ENCODE measurements at places on chromosomes 16 and 17.

- no peak for DNase-seq
Observed at GRCh38 chr16:88927661-88928060, 49.3 kb downstream of the CBFA2T3 start.

- DNase-seq = no peak
Observed at GRCh38 chr16:57041182-57042156, 50.9 kb upstream of the CPNE2 start.

DNA sequence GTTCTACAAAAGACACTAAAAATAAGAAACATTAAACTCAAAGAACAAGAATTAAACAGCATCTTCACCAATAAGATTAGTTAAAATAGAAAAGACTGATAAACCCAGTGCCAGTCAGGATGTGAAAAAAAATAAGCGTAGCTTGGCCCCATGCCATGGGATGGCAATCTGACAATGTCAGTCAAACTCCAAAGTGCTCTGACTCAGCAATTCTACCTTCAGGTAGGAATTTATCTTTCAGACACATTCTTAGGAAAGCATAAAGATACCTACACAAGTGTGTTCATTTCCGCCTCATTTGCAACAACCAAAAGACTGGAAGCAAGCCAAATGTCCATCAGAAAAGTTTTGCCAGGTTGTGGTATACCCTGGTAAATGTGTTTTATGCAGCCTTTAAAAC lies 9.1 kb upstream of the MPO start:
- DNase-seq = no peak

DNA sequence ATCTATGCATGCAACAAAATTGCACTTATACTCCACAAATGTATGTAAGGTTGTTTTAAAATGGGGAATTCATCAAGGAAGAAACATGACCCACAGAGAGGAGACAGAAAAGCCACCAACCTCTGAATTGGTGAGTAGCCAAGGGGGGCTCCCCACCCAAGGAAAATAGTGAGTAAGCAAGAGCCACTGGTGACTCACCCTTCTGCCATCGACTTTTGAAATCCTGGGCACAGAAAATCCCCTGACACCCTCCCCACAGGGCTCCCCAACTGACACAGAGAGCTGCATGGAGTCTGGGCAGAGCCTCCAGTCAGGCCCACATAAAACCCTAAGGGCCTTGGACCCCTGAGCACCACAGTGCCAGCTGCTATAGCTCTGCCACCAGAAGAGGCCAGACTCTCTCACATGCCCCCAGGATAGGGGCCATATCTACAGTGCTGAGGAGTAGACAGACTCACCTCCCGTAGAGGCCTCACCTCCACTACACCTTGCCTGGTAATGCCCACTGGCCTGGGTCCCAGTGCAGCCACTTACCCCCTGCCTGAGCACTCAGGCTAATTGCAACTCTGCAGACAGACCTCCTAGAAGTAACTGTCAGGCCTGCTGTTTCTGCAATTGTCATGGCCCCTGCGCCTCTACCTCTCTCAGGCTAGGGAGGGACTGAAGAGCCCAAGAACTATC lies 244.7 kb upstream of the WSB1 start:
- no peak for DNase-seq

DNA sequence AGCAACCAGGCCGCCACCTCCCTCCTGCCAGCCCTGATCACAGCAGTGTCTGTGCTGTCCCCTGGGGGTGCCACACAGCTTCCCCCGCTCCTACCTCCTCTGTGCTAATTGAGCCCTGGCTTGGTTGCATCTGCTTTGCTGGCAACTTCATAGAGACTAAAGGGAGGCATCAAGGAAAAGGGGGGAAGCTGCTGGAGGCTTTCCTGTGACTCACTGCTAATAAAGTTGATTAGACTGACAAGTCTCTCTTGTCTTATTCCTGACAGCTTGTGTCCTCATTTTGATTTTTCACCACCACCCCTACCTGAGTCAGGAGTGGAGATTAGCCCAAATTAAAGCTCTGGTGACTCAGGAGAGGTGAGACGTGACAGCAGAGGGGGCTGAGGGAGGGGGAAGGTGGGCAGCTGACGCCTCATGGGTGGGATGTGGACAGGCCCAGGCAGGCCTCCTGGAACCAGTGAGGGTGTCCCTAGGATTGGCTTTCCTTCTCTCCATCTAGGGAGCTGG lies 310.0 kb downstream of the CBLN1 start:
- no peak for DNase-seq

- peak; percentile 74 for DNase-seq
Observed at GRCh38 chr17:45345554-45346215, 28.9 kb upstream of the MAP3K14 start.

DNA sequence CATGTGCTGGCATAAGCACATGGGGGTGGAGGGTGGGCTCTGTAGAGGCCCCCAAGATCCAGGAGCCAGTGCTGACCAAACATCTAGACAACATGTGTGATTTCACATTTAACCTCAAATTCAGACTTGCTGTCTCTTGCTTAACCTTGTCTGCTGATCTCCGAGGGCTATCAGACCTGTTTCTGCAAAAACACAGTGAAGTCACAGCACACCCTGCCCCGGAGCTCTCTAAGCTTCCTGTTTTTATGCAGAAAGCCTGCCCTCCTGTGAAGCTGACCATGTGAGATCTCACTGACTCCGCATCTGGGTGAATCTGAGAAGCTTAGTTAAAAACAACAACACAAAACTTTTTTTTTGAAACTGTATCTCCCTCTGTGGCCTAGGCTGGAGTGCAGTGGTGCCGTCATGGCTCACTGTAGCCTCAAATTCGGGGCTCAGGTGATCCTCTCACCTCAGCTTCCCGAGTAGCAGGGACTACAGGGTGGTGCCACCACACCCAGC lies 6.6 kb upstream of the DPEP2 start:
- DNase-seq = peak; percentile 68

- peak; percentile 12 for DNase-seq
Observed at GRCh38 chr16:70250748-70251628, 752 bp downstream of the EXOSC6 start.

GRCh38 chr16:79554912-79555311 lies 45.6 kb downstream of the MAF start:
- DNase-seq = no peak

DNA sequence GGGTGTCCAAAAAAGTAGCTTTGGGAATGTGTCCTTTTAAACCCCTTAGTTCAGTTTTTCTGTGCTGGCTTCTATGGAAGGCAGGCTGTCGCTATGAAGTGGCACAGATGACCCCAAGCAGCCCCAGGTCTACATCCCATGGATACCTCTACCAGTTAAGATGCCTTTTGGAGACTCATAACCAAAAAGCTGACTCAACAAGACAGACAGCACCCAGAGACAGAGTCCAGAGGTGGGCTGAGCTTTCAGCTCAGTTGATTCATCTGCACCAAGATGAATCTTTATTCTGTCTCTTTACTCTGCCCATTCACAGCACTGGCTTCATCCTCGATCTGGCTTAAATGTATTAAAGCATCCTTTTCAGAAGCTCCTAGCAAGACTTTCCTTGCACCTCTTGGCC lies 29.8 kb upstream of the RBBP6 start:
- DNase-seq = no peak

GRCh38 chr16:53672461-53672860 lies 31.2 kb downstream of the RPGRIP1L start:
- no peak for DNase-seq

DNA sequence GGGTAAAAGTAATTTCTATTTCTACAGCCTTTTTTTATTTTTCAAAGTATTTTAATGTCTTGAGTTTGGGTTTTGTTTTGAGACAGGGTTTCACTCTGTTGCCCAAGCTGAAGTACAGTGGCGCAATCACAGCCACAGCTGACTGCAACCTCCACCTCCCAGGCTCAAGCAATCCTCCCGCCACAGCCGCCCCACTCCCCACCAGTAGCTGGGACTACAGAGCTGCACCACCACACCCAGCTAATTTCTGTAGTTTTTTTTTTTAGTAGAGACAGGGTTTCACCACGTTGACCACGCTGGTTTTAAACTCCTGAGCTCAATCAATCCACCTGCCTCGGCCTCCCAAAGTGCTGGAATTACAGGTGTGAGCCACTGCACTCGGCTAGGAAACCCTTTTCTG lies 44.0 kb downstream of the TUBD1 start:
- DNase-seq = no peak

GRCh38 chr17:65559461-65559803 lies 2.0 kb downstream of the AXIN2 start:
- no peak for DNase-seq

GRCh38 chr17:18328643-18329204 lies 13.6 kb downstream of the SMCR8 start:
- no peak for DNase-seq

DNA sequence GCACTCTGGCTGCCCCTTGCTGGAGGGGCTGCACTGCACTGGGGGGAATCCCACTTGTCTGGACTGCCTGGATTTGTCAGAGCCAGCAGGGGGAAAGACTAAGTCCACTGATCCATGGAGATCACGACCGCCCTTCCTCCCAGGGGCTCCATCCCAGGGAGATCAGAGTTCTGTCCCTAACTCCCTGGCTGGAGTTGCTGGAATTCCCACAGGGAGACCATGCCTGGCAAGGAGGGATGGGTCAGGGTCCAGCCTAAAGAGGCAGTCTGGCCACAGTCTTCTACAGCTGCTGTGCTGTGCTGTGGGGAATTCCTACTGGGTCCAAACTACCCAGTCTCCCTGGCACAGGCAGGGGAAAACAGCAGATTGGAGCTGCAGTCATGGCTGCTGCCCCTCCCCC lies 311.9 kb downstream of the ZFHX3 start:
- no peak for DNase-seq

DNA sequence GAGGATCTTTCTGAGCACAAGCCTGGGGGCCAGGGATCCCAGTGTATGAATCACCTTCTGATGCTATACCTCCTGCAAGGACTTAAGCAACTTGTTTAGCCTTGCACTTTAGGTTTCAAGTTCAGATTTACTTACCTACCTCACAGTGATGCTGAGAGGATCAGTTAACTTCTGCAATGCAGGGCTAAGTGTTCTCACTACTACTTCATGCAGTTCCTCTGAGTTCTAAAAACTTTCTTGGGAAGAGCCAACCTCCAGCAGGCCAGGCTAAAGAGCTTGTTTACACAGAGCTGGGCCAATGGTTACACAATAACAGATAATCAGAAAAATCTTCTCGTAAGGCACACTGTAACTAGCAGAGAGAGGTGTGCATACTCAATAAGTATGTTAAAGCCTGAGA lies 13.0 kb downstream of the VEZF1 start:
- no peak for DNase-seq

DNA sequence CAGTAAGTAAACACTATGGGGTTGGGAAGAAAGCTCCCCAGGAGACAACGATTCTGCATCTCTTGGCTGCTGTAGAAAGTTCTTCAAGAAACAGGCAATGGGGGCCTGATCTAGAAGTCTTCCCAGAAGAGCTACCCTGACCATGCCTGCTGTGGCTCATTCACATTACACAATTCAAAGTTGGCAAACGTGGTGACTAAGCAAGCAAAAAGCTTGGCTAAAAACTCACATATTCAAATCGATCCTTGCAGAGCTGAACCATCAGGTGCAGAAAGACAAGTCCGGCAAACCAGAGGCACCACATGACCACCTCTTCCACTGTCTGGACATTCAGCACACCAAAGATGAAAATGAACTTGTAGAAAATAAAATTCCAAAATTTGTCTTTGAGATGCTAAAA lies 16.1 kb downstream of the AMFR start:
- DNase-seq = no peak

DNA sequence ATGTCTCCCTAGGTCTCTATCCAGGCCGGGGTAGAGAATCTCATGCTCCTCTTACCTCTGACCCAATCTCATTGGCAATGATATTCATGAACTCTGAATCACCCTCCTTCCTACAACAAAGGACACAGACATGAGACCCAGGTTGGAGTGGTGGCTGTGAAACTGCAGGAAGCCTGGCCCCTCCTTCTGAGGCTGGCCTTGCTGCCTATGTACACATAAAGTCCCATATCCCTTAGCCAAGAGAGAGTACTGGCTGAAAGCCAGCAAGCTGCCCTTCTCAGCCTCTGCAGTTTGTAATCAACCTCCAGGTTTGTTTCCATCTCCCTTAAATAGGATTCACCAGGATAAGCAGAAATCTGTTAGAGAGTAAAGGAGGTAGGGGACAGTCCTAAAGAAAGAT lies 10.6 kb downstream of the AARSD1 start:
- DNase-seq = no peak

- DNase-seq = no peak
Observed at GRCh38 chr17:77602883-77603640, 355.4 kb upstream of the TNRC6C start.

GRCh38 chr17:72519598-72519936 lies 398.7 kb downstream of the SOX9 start:
- no peak for DNase-seq

DNA sequence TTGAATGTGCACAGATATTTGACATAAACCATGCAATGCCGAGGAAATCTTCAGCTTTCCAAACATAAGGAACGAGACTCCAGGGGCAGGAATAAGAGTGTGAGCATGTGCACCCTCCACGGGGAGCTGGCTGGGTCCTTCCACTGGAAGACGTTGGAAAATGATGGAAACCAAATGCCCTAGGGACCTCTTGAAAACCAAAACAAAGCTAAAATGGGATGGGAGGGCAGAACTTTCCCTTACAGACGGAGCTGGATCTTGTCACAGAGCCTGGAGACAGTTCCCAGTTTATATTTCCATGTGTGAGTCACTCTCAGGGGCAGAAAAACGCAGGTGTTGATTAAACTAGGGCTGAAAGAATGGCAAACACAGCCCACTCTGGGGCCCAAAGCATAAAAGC lies 34.4 kb upstream of the DNAH17 start:
- no peak for DNase-seq

DNA sequence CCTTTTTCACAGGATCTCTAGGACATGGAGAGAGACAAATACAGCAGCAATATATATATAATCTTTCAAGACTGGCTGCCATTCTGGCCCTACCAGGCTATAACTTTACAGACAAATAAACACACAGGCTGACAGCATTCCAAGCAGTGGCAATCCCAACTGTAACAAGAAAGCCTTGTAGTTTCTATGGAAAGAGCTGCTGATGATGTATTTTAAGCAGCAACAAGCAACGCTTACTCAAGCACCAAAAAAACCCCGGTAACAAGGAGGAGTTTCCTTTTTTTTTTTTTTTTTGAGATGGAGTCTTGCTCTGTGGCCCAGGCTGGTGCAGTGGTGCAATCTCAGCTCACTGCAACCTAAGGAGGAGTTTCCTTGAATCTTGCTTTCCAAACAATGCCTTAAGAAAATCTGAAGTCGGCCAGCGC lies 23.2 kb downstream of the LSM12 start:
- no peak for DNase-seq

DNA sequence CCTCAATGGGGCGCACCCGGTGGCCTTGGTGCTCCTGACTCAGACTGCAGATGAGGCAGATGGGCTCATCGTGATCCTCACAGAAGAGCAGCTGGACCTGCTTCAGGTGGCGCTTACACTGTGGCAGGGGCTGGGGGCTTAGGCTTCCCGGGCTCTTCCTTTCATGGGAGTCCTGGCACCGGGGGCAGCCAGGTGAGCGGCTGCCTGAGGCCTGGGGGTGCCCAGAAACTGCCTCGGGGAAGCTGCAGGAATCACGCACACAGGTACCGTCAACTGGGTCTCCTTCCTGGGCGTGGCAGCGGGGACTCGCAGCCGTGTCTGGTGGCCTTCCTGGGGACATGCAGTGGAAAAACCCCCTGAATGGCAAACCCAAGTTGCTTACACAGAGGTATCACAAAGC lies 7.0 kb downstream of the MEFV start:
- no peak for DNase-seq

- DNase-seq = no peak
Observed at GRCh38 chr17:56809106-56809819, 24.5 kb downstream of the C17orf67 start.
